Midbrain (tissue), 1 donor: ENCODE measurements at places on chromosomes 16 and 17.
A peak's percentile ranks its signal among the peaks of the same experiment; 100 is the strongest.

- no peak for DNase-seq
Observed at GRCh38 chr17:61568219-61569072, 22.6 kb downstream of the NACA2 start.

GRCh38 chr17:45367216-45367615 is 50.4 kb upstream of the MAP3K14 start:
- DNase-seq: no peak

DNA sequence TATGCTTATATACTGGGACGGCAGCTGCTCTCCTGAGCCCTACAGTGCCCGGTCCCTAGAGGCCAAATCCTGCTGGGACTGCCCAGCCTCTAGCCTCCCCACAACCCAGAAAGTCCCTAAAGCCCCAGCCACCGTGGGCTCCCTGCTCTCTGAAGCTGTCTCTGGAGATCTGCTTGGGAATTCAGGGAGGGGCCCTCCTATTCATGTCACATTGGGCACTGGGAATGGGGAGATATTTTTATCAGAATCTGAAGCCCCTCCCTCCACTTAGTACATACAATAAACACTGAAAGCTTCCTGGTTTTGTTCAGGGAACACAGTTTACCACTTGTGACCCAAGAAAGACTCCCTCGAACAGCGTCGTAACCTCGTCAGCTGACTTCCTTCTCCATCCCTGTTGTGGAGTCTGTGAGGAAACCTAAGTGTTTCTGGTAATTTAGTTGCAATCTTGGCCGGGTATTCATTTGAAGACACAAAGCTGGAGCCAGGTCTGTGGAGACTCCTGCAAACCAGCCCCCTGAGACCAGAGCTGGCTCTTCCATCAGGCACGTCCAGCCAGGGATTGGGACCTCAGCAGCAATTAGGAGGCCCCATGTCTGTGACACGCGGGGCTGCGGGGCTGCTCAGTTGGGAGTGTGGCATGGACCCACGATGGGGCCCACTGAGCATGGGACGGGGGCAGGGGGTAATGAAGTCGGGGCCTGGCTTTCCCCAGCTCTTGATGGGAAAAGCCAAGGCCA is 38.5 kb downstream of the PGS1 start:
- peak; percentile 19 for DNase-seq

GRCh38 chr16:71460236-71460635 is 1.8 kb downstream of the ZNF23 start:
- no peak for DNase-seq

GRCh38 chr16:4214215-4214621 is 27.7 kb downstream of the SRL start:
- no peak for DNase-seq

GRCh38 chr17:46167826-46168569 is 25.2 kb downstream of the KANSL1 start:
- no peak for DNase-seq

- no peak for DNase-seq
Observed at GRCh38 chr17:74736513-74737298, at the start of gene RAB37. RAB37 (plus strand) TSS chr17:74737256; CDS start chr17:74737273, 17 bp downstream.

GRCh38 chr16:51761001-51761400 is 609.9 kb upstream of the SALL1 start:
- DNase-seq: no peak

GRCh38 chr17:73271072-73271471 is 9.4 kb upstream of the CPSF4L start:
- no peak for DNase-seq

DNA sequence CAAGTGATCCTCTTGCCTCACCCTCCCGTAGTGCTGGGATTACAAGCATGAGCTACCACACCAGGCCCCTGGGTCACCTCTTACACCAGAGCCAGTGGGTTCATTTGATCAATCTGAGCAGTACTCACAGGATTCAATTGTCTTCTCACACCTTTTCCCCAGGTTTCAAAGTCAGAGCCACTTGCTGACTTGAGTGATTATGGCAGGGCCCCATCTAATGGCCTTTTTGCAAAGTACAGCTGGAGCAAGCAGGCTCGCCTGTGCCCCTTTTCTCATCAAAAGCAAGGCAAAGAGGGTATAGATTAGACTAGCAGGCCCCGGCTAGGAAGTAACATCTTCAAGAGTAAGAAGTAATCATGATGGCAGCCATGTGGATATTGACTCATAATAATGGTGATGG is 114.8 kb upstream of the NOL11 start:
- DNase-seq: no peak

DNA sequence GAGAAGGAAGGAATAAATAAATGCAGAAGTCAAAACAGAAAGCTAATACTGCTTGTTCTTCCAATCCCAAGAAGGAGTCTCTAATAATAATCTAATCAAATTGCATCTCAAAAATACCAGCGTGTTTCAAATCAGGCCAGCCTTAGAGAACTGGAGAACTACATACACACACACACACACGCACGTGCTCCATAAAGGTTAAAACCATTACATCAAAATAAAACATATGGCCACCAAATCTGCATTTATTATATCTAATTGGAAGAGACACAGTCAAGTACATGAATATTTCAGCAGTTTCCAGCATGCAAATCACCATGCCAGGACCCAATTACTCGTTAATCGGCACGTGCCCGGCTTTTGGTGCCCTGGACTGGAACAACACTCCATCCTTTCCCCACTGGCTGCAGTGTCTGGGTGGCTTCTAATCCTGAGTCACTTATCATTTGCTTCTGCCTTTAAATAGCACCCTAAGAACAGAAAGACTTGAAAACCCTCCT is 20.4 kb upstream of the KDM8 start:
- DNase-seq: no peak

DNA sequence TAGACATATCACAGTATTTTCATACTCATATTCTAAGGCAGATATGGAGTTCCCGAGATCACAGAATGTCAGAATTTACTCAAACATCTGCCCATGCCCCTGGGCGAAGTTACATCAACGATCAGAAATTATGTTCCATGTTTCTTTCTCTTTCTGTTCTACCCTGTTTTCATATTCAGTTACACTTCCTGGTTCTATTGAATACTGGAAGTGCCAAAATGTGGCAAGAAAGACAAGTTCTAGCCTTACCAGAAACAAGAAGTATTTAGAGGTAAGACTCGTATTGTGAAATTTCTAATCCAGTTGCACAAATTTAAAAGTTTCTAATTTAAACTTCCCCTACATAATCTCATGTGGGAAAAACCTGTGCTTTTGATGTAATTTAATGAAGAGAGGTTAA is 36.1 kb downstream of the KCNJ2 start:
- DNase-seq: no peak

DNA sequence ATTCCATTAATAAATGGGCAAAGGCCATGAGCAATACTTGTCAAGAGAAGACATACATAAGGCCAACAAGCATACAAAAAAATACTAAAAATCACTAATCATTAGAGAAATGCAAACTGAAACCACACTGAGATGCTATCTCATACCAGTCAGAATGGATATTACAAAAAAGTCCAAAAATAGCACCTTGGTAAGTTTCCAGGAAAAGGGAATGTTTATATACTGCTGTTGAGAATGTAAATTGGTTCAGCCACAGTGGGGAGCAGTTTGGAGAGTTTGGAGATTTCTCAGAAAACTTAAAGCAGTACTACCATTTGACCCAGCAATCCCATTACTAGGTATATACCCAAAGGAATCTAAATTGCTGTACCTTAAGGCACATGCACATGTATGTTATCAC is 467.7 kb downstream of the CDH11 start:
- no peak for DNase-seq

- no peak for DNase-seq
Observed at GRCh38 chr17:30920282-30920681, 1.5 kb upstream of the ADAP2 start.

GRCh38 chr17:79365836-79366770 is 244.7 kb downstream of the RBFOX3 start:
- DNase-seq: no peak

- DNase-seq: no peak
Observed at GRCh38 chr17:35255316-35255715, 12.4 kb downstream of the SLFN5 start.

DNA sequence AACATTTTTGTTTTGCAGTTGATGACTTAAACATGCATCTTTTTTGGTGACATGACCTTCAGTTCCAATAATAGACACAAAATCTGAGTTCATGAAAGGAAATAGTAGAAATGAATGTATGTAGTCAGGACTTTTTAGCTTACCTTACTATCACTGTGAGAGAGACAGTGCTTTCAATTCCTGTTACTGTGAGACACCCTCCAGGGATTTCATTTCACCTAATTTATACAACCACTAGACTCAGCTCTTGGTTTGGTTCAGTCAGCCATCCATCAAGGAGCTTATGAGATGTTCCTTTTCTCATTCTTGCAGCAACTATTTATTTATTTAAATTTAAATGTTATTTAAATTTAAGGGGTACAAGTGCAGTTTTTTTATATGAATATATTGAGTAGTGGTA is 77.9 kb downstream of the MAP2K4 start:
- no peak for DNase-seq

- no peak for DNase-seq
Observed at GRCh38 chr17:13920413-13920812, 148.9 kb upstream of the COX10 start.

DNA sequence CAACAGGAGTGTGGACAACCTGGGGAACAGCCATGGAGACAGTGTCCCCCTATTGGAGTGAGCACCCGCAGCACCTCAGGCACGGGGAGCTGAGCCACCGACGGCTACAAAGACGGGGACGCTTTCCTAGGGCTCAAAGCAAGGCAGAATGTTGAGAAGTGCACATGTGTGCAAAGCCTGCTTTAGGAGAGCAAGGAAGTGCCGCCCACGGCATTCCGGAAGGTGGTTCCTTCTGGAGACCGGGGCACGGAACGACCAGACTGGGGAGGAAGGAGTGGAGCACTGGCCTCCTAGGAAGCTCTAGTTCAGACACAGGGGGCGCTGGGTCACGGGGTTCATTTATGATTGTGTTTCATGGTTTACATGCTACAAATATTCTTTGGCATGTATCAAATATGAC is 52.2 kb downstream of the TBC1D16 start:
- no peak for DNase-seq
